ENCODE measurements at places on chromosomes 3 and 15.

DNA sequence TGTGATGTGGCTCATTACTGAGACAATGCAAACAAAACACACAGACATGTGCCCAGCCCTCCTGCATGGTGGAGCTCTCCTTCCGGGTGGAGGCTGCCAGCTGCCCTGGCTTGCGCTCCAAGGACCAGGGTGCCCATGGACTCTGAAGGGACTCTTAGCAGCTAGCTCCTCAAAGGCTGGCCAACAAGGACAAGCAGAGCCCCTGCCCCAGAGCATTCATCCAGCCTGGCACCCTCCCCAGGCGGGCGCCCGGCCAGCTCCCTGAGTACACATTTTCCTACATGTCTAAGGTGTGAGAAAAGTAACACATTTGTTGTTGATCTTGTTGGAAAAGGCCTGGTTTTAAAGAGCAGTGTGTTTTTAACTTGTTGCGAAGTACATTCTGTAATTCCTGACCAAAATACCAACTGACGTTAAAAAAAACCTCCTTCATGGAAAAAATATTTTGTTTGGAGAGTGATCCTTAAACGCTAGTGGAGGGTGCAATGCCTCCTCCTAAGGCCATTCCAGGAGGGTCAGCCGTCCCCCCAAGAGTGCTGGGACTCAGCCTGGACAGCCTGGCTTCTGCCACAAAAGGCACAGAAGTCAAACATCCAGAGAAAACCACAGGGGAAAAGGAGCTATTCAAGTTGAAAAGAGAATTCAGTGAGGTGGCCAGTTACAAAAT, 86.9 kb downstream of the KLF15 start:
- peak; percentile 16 for DNase-seq

DNA sequence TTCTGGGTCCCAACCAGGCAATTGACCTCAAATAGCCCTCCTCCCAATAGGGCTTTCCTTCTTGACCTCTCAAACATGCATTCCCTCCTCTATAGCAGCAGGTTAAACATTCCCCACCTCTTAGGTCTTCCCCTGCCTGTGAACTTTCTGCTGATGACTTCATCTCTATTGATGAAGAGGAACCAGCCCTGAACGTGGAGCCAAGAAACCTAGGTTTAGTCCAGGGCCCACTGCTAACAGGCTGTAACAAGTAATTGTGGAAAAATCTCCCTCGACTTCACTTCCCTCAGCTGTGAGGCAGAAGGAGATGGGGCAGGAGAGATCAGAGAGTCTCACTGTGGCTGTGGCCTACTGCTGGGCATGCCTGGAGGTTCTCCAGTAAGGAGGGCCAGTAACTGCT, 24.7 kb downstream of the ILDR1 start:
- DNase-seq, result no peak

GRCh38 chr15:78685159-78685921, 44.3 kb upstream of the CHRNB4 start:
- DNase-seq, result peak; percentile 44

DNA sequence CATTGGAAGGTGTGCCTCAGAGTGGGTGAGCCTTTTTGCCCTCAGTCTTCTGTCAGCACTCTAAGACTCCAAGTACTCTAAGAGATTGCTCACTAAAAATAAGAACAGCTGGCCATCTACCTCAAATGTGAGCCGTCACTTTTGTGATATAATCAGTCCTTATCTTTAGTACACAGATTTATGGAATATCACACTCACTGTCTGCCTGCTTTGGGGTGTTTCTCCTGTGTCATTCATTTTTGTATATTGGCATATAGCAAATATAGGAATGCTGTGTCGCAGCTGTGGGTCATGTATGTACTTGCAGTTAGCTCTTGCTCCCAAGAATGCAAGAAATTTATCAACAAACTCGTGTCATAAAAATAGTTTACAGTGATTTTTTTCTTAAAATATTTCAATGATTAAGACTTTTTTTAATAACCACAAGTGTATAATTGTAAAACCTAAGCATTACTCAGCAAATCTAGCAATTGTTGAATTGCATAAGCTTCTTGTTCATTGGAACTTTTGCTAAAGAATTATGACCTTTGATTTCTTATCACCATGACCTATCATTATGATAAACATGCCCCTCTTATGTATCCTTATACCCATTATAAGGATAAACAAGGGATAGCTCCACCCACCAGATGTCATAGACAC, 18.8 kb downstream of the SETD5 start:
- DNase-seq, result no peak

- no peak for DNase-seq
Observed at GRCh38 chr15:66783725-66784124, 81.7 kb downstream of the SMAD6 start.

DNA sequence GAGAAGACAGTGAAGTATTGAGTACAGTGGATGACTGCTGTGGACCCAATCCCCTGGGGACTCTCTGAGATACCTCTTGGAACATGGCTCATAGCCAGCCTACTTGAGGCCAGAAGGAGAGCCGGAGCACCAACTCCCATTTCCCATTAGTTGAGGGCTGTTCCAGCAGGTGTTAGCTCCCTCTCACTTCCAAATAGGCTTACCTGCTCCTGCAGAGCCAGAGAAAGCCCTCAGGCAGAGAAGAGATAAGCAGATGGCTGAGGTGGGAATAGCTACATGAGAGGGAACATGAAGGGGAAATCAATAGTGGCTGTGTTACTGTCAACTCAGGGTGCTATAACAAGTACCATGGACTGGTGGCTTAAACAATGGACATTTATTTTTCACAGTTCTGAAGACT, 4.6 kb upstream of the CCK start:
- no peak for DNase-seq

- no peak for DNase-seq
Observed at GRCh38 chr3:20057612-20058180, 17.4 kb downstream of the KAT2B start.

DNA sequence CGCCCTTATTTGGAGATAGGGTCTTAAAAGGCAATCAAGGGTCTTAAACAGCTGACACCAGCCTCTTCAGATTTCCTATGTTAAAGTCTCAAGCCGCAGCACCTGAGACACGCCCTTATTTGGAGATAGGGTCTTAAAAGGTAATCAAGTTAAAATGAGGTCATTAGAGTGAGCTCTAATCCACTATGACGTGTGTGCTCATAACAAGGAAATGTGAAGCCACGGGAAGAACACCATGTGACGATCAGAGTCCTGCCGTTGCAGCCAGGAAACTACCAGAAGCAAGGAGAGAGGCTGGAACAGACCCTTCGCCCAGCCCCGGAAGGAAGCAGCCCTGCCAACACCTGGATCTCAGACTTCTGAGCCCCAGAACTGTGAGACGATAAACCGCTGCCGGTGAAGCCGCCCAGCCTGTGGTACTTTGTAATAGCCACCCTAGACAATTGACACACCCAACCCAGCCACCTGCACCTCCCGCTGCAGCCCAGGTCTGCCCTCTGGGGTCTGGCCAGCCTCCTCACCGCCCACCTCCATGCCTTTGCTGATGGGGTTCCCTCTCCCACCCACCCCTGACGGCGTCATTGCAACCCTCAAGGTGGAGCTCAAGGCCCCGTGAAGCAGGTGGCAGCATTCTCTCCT, 137.9 kb downstream of the MEGF11 start:
- DNase-seq, result no peak

GRCh38 chr3:188700918-188701317, 470.9 kb upstream of the TPRG1 start:
- DNase-seq, result no peak

DNA sequence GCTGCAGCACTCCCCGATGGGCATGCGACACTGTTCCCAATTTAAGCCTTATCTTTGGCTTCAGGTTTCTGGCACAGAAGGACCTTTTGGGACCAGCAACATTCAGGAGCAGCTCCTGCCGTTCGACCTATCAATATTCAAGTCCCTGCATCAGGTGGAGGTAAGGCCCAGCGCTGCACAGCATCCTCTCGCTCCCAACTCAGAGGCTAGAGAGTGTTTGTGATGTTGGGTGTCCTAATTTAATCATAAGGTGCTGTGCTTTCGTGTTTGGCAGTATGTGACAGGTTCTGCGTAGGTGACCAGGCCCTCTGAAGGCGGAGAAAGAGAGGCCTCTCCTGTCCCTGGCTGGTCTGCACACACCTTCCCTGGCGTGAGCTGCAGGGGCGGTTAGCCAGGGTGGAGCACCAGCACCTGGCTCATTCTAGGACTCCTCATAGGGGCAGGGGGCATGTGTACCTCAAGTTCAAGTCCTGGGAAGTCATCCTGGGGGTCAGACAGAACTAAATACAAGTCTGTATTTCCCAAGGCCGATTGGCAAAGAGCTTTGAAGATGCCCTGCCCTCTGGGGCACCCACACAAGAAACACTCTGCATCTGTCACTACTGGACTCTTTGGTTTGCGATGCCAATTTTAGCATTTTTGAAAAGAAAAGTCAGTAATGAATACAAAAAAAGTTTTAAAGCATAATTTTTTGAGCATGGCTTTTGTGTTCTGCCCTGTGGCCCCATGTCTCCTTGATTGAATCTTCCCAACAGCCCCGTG, 17.0 kb downstream of the NISCH start:
- DNase-seq, result no peak

DNA sequence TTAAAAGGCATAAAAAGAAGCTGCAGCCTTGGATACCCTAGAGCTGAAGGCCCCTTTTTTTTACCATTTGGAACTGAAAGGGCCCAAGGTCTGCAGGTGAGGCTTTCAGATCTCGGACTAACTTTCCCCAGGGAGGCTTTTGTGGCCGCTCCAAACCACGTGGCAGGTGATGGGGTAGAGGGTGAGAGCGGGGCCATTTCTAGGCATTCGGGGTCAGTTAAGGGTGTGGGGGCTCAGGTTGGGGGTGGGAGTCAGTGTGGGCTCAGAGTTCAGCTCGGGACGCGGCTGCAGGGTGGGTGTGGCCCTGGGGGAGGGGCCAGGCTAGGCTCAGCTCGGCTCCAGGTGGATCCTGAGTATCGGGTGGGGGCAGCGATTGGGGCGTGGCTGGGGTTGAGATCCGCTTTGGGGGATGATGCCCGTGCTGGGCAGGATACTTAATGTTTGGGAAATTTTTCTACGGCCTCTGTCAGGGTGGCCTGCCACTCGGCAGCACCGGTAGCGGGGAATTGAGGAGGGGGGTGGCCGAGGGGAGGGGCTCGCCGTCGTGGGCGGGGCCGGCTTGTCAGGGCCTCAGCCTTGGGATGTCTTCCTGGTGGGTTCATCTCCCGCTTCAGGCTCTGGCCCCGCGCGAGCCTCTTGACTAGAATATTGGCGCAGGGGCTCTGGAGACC, 2.5 kb downstream of the KLF13 start:
- DNase-seq, result no peak

DNA sequence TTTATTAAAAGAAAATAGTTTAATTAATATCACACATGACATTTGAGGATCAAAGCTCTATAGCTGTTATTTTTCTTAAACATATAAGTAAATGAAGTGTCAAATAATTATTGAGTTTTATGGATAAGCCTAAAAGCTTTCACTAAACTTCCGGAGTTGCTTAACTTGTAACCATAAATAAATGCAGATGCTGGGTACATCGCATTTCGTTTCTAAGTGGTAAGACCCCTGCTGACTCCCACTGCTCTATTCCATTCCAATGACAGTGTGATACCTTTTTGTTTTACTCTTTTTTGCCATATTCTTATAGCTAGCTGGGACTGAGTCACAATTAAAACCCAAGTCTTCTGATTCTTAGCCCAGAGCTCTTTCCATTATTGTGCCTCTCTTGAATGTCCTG, 411.1 kb downstream of the SOX2 start:
- no peak for DNase-seq

DNA sequence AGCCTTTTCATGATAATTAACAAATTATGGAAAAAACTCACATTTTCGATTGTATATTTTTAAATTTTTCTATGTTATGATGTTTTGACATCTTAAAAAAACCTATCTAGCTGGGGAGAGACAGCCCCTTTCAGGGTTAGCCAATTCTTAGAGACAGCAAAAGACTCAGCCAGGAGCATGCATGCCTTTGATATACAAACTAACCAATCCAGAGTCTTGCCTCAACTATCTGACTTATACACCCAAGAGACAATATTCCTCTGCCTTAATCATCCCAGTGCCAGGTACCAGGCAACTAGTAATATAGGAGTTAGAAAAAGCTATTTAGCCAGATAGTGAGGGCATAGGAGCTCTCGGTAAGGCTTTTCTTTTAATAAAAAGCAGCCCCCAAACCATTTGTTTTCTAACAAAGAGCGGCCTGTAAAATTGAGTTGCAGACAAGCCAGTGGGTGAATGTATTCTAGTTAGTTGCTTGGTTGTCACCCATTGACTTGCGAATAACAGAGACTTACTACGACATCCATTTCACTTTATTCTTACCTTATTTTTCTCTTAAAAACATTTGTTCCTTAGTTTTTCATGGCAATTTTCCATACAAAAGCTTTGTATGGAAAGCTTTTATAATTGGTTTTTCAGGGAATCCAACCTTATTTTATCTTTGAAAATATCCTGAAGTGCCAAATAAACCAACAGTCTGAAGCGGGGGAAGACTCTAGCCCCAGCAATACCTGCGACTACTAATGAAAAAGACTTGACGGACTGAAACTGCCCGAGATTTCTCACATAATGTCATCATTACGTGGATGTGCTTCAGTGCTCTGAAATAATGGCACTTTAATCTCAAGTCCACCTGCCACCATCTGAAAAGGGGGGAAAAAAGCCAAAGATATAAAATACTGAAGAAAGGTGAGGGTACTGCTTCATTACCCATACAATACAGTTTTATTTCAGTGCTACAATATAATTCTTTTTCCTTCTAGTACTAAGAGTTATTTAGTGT, 64.6 kb upstream of the ATP2C1 start:
- no peak for DNase-seq

- no peak for DNase-seq
Observed at GRCh38 chr3:106261396-106261795, 392.6 kb upstream of the CBLB start.

DNA sequence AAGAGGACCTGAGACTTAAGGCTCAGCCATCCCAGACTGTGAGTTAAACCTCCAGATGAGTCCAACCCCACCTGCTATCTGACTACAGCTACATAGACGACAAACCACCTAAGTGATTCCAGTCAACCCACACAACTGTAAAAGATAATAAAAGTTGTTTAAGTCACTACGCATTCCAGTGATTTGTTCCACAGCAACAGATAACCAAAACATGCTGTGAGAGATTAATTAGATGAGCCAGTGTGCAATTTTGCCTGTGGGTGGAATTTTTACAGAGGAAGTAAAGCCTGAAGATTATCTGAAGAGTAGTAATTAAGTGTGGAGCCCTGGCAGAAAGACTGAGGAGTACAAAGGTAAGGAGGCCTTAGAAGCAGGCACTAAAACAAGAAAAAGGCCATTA, 5.4 kb downstream of the BTBD1 start:
- DNase-seq, result no peak

DNA sequence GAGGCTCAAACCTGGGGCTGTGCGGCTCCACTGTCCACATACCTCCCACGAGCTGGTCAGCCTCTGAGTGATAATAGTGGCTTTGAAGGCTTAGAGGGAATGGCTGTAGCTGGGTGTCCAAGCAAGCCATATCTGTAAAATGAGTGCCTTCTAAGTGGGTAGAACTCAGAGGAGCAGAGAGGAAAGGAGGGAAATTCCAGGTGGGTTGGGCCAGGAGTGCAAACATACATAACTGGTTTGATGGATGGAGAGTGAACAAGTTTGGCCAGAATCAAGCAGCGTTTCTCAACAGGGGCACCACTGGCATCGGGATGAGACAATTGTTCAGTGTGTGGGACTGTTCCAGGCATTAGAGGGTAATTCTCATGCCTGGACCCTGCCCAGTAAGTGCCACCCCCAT, 91.1 kb downstream of the ASB7 start:
- DNase-seq, result no peak

- DNase-seq, result no peak
Observed at GRCh38 chr3:9930804-9931418, 2.7 kb upstream of the CRELD1 start.
